Lung (tissue), 17 donors: ENCODE measurements at places on chromosomes 7 and 10. TPM values are rescaled to one million over a fixed set of nuclear protein-coding genes. Genes with fewer than 3 reads are reported as not detected.

DNA sequence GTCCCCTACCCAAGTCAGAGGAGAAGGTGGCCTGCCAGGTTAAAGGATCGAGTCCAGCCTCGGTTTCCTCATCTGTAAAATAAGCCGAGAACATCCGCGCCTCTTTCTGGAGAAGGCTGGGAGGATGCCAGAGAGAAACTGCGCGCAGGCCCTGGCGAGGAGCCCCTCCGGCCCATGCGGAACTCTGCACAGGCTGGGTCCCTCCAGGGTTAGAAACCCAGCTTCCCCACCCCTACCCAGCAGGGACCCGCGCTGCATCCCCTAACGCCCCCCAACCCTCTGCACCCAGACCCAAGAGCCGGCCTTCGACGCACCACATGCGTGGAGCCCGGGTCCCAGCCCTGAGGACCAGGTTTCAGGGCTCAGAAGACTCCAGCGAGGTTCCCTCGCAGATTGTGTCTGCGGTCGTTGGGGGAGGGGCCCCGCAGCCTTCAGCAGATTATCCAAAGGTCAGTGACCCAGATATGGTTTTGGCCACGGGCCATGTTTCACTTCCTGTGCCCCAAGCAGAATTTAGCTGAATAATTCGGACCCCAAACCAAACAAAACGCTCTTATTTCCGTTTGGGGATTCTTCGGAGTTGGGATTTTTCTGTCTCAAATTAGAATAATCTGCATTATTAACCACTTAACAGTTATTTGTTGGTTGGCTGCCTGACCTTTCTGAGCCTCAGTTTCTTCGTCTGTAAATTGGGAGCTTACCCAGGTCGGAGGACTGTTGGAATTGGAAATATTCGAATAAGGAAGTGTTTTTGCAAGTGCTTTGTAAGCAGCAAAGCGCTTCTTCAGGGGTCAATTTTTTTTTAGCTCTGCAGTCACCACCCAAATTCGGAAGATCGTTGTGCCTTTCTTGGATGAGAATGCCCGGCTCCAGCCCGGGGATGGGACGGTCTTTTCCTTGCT is 167.7 kb downstream of the UBE2H start:
- DNase-seq, result peak; percentile 34

GRCh38 chr7:133560900-133561299 is 308.0 kb downstream of the EXOC4 start:
- DNase-seq, result no peak

DNA sequence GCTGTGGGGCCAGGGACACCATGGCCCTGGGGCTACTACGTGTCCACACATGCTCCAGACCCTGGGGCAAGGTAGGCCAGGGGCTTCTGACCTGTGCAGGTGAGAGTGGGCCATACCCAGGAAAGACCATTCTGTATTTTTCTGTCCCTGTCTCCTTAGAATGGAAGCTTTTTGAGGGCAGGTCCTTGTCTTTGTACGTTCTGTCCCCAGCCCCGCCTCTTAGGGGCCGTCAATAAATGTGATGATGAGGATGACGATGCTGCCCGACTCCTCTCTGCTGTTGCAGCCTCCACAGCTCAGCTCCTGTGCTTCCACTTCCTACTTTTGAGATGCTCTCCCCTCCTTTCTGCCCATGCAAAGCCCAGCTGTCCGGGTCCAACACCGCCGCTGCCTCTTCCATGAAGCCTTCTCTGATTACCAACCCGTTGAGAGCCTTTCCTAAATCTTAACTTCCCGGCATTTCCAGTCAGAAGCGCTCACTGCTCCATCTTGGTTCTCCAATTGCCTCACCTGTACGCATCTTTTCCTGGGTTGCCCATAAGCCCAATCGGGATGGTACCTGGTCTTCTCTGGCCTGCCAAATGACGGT is 4.3 kb downstream of the VPS37D start:
- no peak for DNase-seq

The VWA2 gene
- 3.0 TPM for polyA plus RNA-seq

The TMEM139 gene
- 8.4 TPM for polyA plus RNA-seq

DNA sequence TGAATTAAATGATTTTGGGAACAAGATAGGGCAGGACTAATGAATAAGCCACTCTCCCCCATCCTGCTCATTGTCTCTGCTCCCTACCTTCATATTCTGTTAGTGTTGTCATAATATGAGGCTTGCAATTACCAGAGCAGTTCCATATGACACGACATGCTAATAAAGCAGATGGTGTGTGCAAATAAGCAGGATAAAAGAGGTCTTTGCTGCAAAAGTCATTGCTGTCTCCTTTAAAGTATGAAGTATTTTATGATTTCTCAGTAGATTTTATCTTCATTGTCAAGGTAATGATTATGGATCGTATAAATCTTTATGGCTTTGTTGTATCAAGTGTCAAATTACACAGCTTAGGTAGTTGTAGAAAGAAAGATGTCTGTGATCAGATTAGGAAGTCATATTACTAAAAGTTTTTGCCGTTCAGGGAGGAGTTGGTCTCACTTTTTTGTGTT is 114.8 kb downstream of the SDK1 start:
- no peak for DNase-seq

GRCh38 chr10:92091965-92092364 is 168.4 kb downstream of the BTAF1 start:
- no peak for DNase-seq

DNA sequence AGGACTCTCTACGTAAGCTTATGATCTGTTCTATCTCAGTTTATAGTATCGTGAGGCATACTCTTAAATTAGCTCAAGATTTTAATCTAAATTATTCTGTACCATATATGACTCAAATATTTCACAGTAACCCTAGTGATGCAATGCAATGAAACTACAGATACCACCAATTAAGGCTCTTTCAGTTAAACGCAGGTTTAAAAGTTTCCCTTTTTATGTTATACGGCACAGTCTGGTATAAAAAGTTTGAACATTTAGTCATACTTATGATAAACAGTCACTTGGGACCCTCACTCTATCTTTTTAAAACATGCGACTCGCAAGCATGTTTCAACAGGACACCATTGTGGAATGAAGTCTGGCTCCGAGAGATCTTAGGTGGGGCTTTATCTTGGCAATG is 107.2 kb downstream of the CDK6 start:
- DNase-seq, result no peak

- DNase-seq, result no peak
These were observed 243.2 kb downstream of the SDK1 start for GRCh38 chr7:3544202-3544601.

The ABCA13 gene
- 1.2 TPM for polyA plus RNA-seq

- DNase-seq, result no peak
These were observed 439.6 kb downstream of the GRID1 start for GRCh38 chr10:85926986-85927385.

DNA sequence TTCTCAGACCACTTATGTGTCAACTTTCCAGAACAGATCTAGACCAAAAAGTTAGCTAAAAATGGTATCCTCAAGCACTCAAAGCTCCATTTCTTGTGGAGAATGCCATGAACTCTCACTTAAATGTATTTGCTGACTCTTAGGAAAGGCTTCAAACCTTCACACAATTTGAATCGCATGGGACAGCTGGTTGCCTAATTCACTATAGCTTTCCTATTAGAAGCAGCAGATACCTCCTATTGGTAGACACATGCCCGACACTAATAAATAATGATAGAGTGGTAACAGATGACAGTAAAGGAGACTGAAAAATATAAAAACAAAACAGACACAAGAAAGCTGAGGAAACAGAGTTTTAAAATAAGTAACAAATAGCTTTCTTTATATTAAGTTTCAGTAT is 818.5 kb downstream of the XPNPEP1 start:
- no peak for DNase-seq

DNA sequence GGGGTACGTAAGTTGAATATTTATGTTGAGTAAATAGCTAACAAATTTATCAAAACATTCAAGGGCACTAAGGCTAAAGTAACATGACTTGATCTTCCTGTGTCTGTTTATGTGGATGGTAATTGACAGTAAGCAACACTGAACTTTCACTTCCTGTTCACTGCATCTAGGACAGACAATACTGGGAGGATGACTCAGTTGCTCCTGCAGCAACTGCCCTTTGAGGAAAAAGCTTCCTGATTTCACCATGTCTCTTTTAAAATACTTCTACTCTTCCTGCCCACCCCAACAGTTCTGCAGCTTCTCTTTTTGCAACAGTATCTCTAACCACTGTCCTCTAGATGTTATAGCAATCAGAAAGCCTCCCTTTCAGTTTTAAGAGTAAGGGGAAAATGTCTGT is 76.6 kb upstream of the HGF start:
- DNase-seq, result peak; percentile 52

DNA sequence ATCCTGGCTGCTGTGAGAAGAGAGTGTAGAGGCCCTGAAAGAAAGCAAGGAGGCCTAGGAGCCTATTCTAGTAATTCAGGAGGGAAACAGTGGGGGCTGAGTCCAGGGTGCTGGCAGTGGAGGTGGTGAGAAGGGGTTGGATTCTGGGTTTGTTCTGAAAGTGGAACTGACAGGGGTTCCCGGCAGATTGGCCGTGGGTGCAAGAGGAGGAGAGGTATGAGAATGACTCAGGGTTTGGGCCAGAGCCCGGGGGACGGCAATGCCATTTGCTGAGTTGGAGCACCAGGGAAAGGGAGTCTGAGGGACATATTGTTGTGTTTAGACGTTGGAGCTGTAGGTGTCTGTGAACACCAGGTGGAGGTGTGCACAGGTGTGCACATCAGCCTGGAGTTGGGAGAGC is 38.5 kb downstream of the NPTX2 start:
- DNase-seq, result no peak

DNA sequence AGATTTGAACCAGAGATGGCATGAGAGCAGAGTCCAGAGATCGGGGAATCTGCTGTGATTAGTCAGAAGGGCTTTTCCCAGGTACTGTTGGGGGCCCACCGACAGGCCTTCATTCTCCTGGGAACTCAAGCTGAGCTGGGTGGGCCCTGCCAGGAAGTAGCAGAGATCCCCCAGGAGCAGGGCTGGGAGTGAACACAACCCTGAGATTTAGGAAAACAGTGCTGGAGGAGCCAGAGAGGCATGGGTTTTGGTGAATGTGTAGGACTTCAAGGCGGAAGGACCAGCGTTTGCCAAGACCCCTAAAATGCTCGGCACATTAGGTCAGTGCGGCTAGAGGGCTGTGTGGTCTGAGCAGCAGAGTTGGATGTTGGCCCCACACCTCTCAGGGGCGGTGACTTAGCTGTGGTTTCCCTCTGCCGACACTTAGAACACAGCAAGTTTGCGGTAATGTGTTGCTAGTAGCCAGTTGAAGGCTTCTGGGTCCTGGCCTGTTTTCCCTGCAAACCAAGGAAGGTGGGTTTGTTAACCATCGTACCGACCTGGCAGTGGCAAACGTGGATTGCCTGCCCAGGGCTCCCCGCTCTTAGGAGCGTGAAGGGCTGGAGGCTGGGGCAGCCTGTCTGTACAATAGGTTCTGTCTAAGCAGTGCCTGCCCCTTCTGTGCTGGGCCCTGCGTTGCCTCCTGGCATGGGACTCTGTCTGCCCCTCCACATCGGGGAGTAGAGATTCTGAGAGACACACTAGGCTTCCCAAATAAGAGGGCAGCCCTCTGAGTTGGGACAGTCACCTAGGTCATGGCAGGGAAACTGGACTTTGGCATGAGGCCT is 14.0 kb downstream of the NACAD start:
- DNase-seq, result no peak

The JCAD gene
- polyA plus RNA-seq, result 12.2 TPM

GRCh38 chr7:138324941-138325340 is 135.1 kb upstream of the TRIM24 start:
- no peak for DNase-seq

The ZNF488 gene
- 0.15 TPM for polyA plus RNA-seq

The SPDYE2 gene
- polyA plus RNA-seq, result not detected

GRCh38 chr10:124075231-124075955 is 18.0 kb downstream of the CHST15 start:
- DNase-seq, result no peak
